ENCODE measurements at places on chromosomes 13 and 19.
A peak's percentile ranks its signal among the peaks of the same experiment; 100 is the strongest.

DNA sequence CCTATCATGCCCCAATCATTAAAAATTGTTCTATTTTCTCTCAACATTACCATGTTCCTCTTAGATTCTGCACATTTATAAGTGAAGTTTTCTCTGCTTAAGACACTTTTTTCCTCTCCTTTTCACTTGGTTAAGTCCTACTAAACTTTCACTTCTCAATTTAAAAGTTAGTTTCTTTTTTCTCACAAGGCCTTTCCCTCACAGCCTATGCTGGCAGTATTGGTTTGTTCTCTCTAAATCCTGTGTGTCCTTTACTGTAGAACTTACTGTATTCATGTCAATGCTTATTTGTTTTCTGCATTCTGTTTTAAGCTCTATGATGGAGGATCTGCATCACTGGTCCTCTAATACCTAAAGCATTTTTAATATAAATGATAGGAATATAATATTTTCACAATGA, 2816.6 kb downstream of the PCDH9 start:
- no peak for DNase-seq

- DNase-seq = peak; percentile 22
Observed at GRCh38 chr19:1765904-1766799, 12.8 kb downstream of the ONECUT3 start.

DNA sequence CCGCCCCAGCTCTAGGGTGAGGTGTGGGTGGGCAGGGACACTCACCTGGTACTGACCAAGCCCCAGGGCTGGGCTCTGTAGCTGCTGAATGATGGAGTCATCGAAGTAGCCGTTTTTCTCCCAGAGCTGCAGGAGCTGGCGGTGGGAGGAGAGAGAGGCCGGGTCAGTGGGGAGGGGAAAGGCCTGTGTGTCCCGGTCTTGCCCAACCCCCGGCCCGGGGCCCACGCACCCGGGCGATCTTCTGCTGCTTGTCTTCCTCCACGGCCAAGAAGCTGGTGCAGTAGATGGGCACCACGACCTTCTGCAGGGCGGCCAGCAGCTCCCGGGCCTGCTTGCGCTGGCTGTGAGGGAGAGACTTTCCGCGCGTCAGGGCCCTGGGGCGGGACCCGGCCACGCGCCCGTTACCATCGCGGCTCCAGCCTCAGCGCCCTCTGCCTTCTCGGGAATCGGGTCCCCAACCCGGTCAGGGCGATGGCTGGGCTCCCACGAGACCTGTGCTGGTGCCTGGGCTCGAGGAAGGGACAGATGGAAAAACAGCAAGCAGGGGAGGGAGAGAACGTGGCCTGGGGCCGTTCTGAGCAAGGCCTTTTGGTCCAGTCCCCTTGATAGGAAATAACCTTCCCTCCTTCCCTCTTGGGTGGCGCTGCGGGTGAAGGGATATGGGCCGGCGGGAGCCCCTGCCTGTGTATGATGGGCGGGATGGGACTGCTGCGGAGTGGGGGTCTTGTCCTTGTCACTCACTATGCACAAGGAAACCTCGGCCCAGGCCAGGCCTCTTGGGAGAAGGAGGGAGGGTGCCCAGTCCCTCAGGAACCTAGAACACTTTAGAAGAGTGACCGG, 11.5 kb downstream of the CHERP start:
- no peak for DNase-seq

- DNase-seq = no peak
Observed at GRCh38 chr13:61779456-61779855, 363.8 kb upstream of the PCDH20 start.

DNA sequence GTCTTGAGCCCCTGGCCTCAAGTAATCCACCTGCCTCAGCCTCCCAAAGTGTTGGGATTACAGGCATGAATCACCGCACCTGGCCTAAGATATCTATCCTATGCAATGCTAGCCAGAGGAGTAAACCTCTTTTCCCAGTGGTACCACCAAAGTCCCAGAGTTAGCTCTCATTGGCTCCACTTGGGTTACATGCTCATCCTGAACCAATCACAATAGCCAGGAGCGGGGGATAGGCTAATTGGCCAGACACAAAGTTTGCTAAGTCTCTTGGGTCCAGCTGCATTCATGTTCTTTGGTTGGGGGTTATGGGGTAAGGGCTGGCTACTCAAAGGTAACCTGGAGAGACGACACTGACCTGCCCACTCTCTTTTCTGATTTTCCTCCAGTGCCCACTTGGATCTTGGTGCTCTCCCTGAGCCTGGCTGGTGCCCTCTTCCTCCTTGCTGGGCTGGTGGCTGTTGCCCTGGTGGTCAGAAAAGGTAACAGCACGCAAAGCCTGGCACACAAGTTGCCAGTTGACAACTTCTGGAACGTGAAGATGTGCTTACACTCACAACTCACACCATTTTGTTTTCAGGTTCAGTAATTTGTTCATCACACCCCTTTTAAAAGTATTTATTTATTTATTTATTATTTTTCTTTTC, 7.8 kb downstream of the C19orf38 start:
- no peak for DNase-seq

GRCh38 chr13:94122300-94122915, 357.1 kb downstream of the DCT start:
- no peak for DNase-seq

- no peak for DNase-seq
Observed at GRCh38 chr19:54141356-54141755, 3.8 kb downstream of the CNOT3 start.

DNA sequence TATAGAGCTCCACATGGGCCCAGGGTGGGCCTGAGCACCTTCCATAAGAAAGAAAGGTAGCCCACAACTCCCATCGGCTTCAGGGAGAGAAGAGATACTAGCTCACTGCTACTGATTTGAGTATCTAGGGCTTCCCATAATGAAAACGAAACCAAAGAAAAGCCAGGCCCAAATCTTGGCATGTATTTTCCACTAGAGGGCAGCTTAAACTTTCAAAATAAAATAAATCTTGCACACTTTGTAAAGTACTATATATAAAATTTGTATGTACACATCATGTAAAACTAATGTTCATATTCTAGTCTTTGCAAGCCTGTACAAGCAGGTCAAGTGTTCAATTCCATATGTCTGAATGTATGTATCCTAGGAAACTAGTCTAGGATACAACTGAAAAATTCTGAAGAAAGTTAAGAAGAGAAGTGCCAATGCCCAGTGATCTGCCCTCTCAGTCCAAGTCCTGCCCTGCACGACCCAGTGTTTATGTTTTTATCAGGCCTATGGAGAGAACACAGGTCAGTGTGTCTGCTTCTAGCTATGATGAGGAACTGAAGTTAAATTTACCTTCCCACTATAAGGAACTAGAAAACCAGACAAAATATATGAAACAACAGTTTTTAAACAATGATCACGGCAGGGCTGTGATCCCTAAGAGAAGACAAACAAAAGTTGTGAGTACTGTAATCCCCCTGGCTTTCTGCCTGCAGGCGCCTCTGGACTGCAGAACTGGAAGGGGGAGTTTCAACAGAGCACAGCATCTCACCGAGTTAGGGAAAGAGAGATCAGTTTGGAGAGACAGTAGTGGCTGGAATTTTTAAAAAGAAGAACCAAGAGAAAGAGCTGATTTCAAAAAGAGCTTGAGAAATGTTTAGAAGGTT, 475.7 kb downstream of the UQCRFS1 start:
- peak; percentile 83 for DNase-seq

GRCh38 chr19:46660008-46660517, 919 bp downstream of the DACT3 start:
- peak; percentile 92 for DNase-seq

GRCh38 chr13:112119192-112120030, 52.5 kb downstream of the SOX1 start:
- no peak for DNase-seq

DNA sequence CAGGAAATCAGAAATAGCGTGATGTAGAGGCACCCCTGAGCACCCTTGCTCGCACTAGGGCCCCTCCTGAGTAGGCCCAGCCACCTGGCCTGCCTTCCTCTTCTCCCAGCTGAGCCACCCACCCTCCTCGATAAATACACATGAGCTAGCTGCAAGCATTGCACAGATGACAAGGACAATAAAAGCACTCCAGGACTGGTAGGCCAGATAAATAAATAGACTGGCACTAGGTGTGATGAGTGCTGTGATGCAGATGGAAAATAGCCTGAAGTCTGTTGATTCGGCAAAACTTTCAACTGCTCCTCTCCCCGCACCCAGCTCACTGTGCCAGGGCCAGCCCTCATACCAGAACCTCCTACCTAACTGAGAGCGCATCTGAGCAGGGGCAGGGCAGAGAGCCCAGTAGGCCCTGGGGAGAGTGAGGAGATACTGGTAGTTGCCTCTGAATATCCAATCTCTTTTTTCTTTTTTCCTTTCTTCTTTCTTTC, 54.5 kb upstream of the GPI start:
- no peak for DNase-seq

DNA sequence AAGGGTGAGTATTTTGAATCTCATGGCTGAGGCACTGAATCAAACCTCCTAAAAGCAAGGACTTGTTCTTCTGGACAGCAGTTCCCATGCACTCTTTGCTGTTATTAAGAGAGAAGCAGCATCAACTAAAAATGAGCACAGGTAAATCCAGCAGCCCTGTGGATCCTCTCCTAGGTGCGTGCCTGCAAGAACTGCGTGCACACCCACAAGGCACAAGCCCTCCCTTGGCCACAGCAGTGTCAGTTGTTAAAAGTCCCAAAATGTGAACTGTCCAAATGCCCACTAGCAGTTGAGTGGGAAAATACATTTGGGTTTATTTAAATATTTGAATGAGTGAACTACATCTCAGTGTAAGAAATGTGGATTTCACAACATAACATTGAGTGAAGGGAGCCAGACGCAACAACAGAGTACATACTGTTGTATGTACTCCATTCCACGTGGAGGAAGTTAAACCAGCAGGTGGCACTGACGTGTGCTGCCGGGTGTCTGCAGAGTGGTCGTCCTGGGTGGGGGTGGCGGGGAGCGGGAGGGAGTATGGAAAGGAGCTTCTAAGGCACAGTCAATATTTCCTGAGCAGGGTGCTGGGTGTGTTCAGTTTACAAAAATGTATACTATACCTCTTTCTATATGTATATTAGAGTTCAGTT, 266.4 kb downstream of the NALCN start:
- DNase-seq = no peak

DNA sequence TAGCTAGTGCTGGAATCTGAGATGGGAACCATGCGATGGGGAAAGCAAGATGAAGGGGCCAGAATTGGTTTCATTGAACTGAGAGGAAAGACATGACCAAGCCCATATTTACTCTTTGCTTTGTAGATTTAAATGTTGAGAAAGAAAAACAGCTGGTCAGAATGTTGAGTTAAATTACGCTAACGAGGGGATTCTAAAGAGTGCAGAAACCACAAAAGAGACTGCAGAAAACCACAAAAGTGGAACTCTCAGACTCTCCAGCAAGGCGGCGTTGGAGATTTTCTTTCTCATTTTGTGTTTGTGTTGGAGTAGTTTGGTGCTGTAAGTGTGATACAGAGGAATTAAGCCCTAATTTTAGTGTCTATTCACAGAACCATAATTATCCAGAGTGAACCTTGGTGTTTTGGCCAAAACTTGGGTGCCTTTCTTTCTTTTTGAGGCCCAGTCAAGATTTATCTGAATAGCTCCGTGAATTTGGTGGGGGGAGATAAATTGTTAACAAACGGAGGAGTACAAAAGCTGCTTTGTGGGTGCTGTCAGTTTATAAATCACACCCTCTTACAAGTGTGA, 26.3 kb downstream of the SAE1 start:
- peak; percentile 65 for DNase-seq

- DNase-seq = no peak
Observed at GRCh38 chr13:91228940-91229339, 118.5 kb upstream of the MIR17HG start.

- DNase-seq = peak; percentile 13
Observed at GRCh38 chr19:5394551-5395505, 54.2 kb upstream of the PTPRS start.

DNA sequence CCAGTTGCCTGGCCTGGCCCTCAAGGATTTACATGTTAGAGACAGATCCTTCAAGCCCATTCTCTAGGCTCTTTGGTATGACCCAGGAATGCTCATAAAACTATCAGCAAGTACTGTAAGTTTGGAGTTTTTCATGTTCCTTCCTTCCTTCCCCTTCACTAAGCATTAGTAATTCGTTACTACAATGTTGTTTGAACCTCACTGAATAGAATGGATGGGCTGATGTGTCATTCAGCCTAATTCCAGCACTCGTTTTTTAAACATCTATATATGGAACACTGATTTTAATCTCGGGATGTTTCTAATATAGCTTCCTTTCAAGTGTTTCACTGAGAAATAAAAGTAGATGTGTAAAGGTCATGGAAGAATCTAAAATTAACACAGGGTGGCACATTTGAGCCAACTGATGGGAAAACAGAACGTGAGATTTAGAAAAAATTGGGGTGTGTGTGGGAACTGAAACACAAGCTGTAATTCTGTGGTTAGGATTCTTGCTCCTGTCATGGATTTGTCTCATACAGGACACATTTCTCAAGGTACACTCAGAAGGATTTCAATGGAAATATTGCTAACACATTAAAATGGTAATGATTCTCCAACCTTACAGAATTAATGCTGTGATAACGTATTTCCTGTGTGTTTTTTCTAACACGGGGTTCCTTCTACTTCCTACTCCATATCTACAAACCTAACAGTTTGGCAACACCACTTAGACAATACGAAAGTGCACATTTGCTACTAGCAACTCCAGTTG, 93.4 kb downstream of the FLT1 start:
- DNase-seq = no peak

- no peak for DNase-seq
Observed at GRCh38 chr13:19345158-19345557, 163.5 kb upstream of the TUBA3C start.

GRCh38 chr13:34277936-34278335, 460.0 kb downstream of the RFC3 start:
- DNase-seq = no peak

DNA sequence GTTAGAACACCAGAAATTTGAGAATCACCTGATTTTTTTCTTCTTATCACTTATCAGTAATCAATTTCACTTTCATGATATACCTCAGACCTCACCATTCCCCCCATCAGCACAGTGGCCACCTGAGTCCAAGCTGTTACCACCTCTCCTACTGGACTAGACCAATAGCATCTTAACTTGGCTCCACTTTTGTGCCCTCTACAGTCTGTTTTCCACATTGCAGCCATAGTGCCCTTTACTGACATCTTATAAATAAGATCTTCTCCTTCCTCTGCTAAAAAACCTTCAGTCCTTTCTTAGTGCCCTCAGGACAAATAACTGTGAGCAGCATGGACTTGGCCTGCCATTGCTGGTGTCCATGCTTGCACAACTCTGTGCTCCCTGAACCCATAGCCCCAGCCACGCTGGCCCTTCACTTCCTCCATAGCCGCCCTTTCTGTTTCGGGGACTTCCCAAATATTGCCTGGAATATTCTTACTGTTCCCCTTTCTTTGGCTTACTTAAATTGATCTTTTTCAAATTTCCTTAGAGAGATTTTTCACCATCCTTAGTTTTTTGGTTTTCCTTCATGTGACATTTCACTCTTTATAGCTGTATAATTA, 380.8 kb downstream of the LMO7 start:
- DNase-seq = no peak

DNA sequence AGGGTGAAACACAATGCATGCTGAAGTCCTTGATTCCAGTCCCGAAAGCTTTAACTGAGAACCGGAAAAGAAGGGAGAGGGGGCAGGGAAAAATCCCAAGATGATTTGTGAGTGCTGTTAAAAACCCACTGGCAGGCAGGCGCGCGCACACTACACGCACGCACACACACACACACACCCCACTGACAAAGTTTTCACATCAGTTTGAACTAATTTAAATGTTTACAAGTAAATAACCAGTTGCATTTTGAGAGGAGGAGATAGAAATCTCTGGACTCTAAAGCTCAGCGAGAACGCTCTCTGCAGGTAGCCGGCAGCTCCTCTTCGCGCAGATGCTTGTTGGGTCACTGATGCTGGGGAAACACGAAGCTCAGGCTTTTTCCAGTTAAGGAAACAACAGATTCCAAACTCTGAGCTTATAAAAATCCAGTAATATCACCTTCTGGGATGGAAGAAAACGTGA, 818 bp upstream of the SLITRK1 start:
- DNase-seq = no peak
